Endodermal cell (in vitro differentiated cells): ENCODE measurements at places on chromosomes 4 and X.

DNA sequence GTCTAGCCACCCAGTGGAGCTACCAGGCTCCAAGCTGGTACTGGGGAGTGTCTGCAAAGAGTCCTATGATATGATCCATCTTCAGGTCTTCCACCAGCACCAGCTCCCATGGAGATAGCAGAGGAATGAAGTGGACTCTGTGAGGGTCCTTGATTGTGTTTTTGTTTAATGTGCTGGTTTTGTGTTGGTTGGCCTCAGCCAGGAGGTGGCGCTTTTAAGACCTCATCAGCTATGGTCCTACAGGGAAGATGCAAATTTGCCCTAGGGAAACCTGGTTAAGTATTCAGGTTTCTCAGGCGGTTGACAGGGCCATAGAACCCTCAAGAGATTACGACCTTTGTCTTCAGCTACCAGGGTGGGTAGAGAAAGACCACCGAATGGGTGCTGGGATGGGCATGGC lies 1141.1 kb downstream of the STIM2 start:
- peak; percentile 54 for DNase-seq

- no peak for DNase-seq
These were observed 186.8 kb downstream of the FAT4 start for GRCh38 chr4:125501568-125501967.

GRCh38 chrX:83019258-83019657 lies 488.8 kb upstream of the POU3F4 start:
- DNase-seq = no peak

DNA sequence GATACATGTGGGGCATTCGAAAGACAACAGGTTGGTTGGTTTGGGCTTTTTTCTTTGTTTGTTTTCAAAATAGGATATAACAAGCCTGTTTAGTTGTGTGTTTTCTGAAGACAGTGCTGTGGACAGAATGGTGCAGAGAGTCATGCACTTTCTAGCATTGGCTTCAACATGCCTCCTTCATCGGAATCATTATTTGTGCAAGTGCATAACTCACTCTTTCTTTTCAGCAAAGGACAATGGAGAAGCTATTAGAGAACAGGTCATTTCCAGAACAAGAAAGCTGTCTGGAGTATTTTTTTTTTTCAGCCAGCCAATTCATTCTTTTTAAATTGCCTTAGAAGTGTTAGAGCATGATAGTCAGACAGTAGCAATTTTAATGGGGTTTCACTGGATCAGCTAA lies 225.8 kb downstream of the STK32B start:
- no peak for DNase-seq

DNA sequence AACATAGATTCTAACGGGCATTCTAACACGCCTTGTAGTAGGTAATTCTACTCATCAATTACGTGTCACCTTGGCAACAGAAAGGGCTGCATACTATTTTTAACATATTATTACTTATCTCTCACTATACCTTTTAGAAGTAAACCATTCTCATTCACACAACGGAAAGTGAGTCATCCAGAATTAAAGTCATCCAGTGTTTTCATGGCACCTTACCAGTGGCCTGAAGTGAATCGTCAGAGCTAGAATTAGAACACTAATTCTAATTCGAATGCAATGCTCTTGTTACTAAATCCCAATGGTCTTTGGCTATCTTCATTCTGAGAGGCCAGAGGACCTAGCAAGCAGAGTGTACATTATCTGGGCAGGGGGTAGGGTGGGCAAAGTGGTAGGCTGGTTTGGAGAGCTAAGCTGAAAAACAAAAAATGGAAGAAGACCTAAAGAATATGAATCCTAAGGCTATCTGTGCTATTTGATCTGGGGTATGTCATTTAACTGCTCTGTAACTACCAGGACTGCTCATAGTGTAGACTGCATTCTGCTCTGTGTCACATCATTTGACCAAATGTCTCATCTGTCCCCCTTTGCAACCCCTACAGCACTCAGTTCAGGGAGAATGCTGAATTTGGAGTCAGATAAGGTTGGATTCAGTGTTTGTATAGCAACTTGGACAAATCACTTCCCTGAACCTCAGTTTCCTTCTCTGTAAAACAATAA lies 96.5 kb downstream of the HDAC8 start:
- DNase-seq = no peak

DNA sequence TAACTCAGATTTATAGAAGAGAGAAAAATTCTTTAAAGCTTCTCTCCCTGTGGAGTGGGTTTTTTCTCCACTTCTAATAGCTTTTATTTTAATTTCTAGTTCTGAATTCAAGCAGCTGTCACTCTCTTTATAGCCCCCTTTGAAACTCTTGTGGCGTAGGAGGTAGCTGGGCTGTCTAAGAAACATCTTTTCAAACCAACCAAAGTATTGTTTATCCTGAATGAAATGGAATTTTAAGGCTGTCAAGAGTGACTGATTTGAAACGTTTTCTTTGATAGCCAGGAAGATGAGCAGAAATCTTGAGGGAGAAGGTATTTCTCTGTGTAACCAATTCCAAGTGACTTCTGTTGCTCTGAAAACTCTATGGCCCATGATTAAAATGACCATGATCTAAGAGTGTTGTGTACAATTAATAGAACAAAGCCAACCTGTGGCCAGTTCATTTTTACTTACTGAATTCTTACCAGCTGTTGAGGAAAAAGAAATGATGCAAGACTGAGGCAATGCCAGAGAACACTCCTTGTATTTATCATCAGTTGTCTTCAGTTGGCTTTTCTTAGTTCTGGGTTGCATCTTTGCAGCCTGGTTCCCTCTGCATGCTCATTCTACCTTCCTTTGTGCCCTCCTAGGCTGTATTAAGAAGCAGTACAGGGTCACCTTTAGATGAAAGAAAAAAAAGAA lies 298.4 kb downstream of the ARHGAP10 start:
- DNase-seq = no peak
